Right ventricle myocardium inferior (tissue), 1 donor: ENCODE measurements at places on chromosomes 13 and 19. TPM values are rescaled to one million over a fixed set of nuclear protein-coding genes. Genes with fewer than 3 reads are reported as not detected.

DNA sequence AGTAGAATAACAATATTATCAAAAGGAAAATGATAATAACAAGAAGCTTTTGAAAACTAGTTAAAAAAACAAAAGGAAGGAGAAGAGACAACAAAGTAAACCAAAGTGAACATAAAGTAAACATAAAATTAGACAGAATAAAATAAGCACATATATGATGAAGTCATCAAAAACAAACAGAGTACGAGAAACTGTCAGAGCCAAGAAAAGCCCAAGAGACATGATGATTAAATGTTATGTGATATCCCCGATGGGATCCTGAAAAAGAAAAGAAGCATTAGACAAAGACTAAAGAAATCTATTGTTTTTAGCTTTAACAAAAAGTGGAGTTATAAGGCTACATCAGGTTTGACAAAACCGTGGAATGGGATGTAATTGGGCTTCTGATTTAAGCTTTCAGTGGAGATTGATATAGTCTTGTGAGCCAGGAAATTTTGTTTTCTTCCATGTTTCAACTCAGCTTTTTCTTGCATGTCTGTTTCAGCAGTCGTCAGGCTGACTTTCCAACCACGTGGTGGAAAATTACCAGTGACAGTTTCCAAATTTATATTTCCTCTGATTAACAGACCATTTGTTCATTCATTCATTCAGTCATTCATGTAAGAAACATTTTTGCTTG, 64.9 kb downstream of the KL start:
- no peak for DNase-seq

DNA sequence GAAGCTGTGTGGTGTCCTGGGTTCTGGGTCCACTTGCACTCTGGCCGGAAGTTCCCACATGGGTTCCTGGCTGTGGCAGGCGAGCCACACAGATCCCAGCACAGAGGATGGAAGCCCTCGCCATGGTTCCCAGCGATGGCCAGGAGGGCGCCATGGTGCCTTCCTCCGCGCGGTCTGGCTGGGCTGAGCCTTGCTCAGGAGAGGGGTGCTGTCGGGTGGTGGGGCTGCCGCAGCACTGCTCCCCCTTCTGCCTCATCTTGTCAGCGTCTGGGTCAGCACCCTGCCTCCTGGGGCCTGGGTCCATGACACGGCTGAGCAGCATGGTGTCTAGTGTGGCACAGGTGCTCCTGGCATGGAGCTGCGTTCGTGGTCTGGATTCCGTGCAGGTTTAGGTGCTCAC, 33.5 kb downstream of the DOT1L start:
- no peak for DNase-seq

GRCh38 chr13:28137596-28137995, 749 bp upstream of the PAN3 start:
- DNase-seq: no peak

WDR88 gene
- not detected for total RNA-seq
